ENCODE measurements at places on chromosomes 4 and X.

DNA sequence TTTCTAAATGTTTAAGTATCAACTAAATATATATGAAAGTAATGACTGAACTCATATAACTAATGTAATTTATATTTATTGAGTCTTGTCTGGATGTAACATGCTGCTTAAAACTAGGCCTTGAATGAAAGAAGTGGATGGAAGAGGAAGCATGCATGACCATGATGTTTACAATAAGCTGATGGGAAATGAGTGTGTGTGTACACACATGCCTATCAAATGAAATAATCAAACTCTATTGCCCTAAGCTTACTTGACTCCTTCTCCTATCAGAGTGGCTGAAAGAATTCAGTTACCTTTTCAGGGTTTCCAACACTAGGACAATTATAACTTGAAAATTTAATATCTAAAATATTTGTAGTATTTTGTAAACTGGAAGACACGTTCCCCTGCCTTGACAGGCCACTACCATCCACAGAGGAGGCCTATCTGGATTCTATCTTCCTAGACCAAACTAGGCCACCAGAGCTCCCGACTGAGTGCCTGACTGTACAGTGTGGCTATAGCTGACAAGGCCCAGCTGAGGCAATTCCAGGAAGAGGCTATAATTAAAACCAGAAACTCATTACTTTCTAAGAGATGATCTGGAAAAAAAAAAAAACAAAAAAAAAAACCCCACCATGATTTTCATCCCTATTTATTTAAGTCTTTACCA, 7.6 kb downstream of the ARSJ start:
- DNase-seq: no peak

DNA sequence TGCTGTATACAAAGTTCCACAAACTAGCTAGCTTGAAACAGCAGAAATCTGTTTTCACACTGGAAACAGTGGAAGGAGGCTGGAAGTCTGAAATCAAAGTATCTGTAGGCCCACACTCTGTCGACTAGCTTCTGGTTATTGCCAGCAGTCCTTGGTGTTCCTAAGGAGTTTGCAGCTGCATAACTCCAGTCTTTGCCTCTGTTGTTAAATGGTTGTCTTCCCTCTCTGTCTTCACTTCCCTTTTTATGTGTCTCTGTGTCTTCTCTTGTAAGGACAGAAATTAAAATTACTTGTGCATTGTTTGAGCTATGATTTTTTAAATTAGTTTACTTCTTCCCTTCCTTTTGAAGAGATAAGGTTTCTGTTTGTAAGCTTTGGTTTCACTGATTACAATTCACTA, 8.2 kb downstream of the MTHFD2L start:
- no peak for DNase-seq

DNA sequence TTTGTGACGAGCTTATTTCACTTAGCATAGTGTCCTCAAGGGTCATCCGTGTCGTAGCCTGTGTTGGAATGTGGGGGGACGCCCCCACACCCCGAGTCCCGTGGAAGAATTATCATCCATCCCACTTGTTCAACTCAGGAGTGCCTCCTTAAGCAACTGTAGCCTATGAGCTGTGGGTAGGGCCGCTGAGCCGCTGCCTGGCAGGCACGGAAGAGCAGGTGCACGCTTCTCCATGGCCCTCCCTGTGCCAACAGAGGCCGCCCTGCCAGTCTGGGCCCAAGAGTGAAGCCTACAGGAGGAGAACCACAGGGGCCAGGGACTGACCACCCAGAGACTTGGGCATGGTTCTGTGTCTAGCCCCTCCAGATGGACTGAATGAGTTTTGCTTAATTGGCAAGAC, 2.3 kb upstream of the RGS12 start:
- DNase-seq: no peak

DNA sequence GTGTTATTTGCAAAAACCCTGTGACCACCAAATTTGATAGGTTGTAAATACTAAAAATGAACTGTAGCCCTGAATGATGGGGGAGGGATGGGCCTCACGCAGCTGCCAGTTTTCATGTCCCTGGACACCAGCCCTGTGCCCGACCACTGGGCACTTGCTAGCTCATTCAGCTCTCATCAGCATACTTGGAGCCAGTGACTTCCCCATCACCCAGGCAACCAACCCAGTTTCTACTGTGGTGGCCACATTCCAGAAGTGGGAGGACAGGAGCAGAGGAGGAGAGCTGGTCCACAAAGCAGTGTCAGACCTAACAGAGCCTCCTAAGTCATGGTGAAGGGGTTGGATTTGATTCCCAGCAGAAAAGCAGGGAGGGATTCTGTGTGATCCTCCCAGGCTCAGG, 128.2 kb downstream of the CPEB2 start:
- no peak for DNase-seq

DNA sequence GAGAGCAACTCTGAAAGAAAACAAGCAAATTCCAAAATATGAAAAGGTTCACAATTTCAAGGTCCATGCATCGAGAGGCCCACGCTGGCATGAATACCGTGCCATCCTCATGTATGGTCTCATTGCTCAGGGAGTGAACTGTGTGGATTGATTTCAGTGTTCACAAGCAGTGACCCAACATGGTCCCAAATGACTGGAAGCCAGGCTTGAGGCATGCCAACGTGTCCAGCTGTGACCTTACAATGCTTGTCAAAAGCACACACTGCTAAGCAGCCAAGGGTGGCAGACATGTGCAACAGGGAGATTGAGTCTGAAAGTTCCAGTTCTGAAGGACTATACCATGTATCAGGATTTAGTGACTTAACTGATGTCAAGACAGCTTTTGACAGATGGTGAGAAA, 58.7 kb upstream of the CLDN24 start:
- no peak for DNase-seq

GRCh38 chrX:639151-639550, 8.6 kb downstream of the SHOX start:
- no peak for DNase-seq

GRCh38 chr4:141036786-141037185, 96.5 kb downstream of the RNF150 start:
- DNase-seq: no peak
